ENCODE measurements at places on chromosomes 16 and 17. TPM values are rescaled to one million over a fixed set of nuclear protein-coding genes. Genes with fewer than 3 reads are reported as not detected.

- no peak for DNase-seq
Observed at GRCh38 chr17:49482144-49482817, 12.8 kb upstream of the NGFR start.

GRCh38 chr16:9039210-9039609, 52.2 kb upstream of the HAPSTR1 start:
- no peak for DNase-seq

- no peak for DNase-seq
Observed at GRCh38 chr17:40230670-40231069, 11.6 kb downstream of the WIPF2 start.

DNA sequence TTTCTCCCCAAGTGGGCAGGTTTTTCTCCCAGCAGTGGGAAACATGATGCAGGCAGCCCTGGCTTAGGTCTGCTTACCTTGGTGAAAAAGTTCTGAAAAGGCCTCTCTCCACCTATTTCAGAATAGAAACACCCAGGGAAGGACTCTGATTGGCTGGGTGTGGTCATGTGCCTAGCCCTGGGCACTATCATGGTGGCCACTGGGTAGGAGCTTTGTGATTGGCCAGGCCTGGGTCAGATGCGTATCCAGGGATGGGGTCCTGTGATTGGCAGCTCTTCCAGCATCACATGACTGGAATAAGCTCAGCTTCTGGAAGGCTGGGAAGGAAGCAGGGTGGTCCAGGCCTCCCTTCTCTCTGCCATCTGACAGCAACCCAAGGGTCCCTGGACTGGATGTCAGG, 53.5 kb downstream of the ZDHHC7 start:
- DNase-seq, result no peak

DNA sequence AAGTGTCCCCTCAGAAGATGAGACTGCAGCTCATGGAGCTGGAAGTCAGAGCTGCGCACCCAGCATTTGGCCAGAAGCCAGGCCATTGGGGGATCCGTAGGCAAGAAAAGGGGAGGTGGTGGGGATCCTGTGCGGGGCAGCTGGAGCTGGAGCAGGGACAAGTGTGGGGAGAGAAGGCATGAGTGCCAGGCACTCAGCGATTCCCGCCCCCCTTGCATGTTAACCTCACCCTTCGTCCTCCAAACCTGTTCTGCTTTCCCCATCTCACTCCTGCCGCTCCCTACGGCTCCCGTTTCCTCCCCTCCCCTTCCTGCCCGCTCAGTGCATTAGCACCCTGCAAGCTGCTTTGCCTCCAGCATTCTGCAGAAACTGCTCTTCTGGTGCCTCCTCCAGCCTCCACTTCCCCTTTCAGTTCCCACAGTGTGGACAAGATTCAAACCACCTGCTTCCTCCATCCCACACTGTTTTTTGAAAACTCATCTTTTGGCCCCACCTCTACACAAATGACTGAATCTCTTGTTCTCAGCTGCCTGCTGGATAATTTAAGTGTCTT, 5.6 kb downstream of the ALOX15 start:
- no peak for DNase-seq

- no peak for DNase-seq
Observed at GRCh38 chr16:17019366-17019765, 451.4 kb downstream of the XYLT1 start.

DNA sequence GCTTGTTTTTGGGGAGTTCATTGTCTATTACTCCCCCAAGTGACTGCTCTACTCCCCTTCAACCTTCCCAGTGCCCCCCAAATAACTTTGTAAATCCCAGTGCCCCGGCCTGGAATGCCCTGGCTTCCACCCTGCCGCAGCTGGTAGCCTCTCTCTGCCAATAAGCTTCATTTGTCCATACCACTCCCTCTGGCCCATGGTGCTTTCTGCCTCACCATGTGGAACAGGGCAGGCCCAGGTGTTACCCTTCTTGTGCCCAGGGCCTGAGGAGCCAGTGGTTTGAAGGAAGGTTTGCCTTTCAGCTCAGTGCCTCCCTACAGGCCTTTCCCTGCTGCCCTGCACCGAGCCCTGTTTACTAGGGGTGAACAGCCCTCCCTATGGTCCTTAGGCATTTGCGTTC, 134.2 kb downstream of the AATF start:
- DNase-seq, result no peak

- DNase-seq, result no peak
Observed at GRCh38 chr17:37461668-37462067, 28.0 kb upstream of the DUSP14 start.

DNA sequence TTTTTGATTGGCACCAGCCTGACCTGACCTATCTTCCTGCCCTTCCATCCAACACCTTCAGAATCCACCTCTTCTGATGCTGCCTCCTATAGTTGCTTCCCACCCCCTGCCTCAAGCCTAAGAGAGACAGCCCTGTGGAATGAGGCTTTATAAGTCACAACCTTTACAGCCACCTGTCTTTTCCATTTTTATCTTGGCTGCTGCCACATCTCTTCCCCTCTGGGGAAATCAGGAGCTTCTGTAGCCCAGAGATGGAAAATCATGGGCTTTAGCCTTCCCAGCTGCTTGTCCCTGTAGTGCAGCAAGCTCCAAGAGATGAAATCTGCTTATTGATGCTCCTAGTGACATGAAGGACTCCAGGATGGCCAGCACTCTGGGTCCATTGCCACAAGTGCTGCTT, 18.7 kb downstream of the PHAF1 start:
- no peak for DNase-seq

GRCh38 chr17:42997984-42998938, at the start of gene RPL27:
Gene RPL27, plus strand, starts transcription at chr17:42998419. Its CDS starts 332 bp downstream, at chr17:42998751.
- peak; percentile 93 for DNase-seq

DNA sequence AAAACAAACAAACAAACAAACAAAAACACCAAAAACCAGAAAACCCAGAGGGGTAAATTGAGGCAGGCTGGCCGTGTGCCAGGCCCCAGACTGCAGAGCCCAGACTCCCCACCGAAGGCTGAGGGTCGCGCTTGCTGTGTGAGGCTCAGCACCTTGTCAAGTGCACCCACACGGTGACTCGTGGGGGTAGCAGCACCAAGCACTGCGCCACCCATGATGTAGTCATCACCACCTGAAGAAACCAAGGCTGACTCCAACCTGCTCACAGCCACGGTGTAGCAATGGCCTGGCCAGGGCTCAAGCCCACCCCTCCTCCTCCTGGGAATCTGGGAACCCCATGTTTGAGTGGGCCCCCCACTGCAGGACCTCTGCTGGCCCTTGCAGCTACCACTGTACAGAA, 11.9 kb downstream of the MCRIP1 start:
- no peak for DNase-seq

- DNase-seq, result no peak
Observed at GRCh38 chr17:74045608-74046280, 157.7 kb upstream of the RPL38 start.

DNA sequence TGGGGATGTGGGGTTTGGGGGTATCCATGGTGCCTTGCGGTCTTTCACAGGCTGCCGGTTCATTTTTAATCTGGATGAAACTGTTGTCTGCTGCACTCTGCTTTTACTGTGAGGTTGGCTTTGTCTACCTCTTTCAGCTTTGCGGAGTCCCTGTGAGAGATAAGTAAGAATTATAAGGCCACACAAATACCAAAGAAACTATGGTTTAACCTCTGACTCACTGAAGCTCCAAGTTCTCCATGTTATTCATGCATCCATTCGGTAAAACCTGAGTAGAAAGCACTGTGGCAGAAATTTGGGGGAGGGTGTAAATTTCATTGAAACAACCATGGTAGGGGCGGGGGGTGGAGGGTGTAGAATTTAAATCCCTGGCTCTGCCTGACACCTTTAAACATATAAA, 30.5 kb downstream of the KIAA0753 start:
- DNase-seq, result no peak

DNA sequence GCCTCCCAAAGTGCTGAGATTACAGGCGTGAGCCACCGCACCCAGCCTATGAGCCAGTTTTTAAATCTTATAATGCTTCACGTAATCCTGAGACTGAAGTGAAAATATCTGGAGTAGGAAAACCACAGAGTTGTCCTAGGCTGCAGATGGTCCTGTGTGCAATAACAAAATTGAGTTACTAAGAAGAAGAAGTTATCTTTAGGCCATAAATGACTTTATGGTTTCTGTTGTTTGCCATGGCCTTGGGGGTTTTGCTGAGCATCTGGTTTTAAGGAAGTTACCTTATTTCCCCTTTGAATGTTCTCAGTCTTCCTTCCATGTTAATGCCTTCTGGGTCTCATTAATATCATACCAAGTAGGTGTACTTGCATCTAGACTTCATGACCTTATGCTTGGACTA, 16.5 kb downstream of the NMT1 start:
- no peak for DNase-seq

GRCh38 chr16:83728492-83728891, 79.3 kb upstream of the HSBP1 start:
- DNase-seq, result no peak

DNA sequence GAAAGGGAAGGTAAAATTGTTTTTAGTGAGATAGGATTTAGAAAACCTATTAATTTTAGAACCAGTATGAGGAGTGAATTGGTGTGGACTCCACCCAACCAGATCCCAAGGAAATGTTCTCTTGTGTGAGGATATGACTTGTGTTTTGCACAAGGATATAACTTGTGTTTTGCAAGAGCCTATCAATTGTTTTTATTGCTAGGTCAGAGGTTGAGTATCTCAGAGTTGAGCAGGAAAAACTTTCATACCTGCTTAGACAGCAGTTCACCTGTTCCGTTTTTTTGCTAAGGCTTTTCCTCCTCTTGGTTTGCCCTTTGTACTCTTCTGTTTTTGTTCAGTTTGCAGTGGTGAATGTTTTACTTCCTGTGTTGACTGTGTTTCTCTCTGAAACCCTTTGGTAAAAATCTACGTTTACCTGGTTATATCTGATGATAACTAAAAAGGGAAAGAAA, 5.1 kb downstream of the NBR1 start:
- no peak for DNase-seq

DNA sequence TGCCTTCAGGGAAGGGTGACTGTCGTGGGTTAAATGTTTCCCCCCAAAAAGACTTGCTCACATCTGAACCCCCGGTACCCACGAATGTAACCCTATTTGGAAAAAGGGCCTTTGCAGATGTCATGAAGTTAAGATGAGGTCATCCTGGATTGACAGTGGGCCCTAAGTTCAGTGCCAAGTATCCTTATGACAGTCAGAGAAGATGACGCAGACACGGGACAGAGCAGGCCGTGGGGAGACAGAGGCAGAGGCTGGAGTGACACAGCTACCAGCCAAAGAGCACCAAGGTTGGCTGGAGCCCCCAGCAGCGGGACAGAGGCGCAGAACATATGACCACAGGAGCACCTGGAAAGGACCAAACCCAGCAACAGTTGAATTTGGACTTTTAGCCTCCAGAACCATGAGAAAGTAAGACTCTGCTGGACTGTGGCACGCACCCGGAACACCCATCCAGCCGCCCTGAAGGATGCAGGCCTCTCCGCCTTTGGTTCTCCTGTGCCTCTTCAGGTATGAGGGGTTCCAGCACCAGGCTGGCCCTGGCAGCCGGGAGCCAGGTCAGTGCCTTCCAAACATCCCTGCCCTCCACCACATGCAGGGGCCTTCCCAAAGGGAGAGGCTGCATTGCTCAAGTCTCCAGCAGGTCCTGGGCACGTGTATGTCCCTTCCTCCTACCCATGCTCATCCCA, 104.0 kb downstream of the FOXL1 start:
- no peak for DNase-seq

- no peak for DNase-seq
Observed at GRCh38 chr17:9247401-9247938, 226.2 kb downstream of the NTN1 start.

DNA sequence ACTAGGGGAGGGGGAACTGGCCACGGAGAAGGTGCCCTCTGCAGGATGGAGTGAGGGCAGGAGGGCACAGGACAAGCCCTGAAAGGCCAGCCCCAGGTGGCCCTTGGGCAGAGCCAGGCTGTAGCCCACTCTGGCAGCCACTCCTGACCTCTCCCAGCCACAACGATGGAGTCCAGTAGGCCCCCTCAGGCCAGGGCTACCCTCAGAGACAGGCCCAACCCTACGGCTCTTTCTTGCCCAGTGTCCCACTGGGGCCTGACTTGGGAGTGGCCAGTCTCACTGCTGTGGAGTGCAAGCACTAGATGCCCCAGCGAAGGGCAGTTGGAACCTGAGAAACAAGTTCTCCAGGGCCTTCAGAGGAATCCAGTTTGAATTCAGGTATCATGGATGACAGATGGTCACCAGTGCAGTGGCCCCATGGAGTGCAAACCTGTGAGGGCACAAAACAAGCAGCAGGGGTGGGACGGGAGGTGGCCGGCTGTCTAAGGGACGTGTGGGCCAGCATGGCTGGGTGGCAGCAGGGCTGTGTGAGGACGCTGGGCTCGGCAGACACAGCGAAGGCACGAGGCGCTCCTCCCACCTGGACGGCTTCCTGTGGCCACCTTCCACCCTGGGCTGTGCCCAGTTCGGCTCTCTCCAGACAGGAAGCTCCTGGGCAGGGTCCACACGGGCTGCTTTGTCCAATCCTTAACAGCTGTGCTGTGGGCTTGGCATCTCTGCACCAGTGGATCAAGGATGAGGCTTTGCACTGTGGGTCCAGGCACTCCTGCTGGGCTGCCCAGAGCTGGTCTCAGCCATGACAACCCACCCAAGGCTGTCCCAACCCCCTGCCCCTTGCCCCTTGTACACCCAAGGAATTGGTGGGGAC, 72.1 kb downstream of the AMFR start:
- DNase-seq, result no peak

DNA sequence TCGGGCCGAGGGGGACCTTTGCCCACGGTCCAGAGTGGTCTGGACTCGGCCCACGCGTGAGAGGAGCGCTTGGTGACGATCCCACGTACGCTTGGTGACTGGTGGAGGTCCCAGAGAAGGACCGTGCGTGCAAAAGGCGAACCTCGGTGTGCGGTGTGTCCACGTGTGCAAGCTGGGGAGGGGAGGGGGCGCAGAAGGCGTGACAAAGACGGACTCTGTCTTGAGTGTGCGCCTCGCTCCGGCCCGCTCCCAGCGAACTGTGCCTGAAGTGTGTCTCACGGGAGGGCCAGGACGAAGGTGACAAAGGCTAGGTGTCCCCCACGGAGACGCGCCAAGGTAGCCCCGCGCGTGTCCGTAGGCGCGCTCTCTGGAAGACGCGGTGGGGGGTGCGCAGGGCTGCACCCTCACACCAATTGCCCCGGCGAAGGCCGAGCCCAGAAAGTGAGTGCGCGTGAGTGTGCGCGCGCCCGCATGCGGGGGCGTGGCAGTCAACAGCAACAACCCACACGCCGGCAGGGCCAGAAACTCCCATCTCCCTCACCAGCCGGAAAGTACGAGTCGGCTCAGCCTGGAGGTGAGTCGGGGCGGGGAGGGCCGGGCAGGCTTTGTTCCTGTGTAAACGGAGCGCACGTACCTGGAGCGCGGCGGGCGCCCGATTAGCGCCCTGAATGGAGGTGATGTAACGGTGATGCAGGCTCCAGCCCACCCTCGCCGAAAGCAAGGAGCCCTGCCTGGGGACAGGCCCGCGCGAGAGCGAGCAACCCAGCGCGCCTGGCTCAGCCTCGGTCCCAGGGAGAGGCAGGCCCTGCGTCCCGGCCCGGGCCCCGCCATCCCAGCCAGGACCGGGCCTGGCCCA, at the start of gene GPRC5C:
TSS of gene GPRC5C (plus strand) at position 521 of the 856 bp plus-strand sequence. CDS start 7,689 bp downstream, outside the sequence.
- DNase-seq, result peak; percentile 59

Gene EPOP
- 31.3 TPM for total RNA-seq

Gene TPSAB1
- 0.77 TPM for total RNA-seq

Gene CNGB1
- not detected for total RNA-seq

Gene TBC1D28
- not detected for total RNA-seq

Gene EVPL
- total RNA-seq, result 0.34 TPM

Gene TP53TG3F
- total RNA-seq, result not detected

Gene KCNJ2
- 0.05 TPM for total RNA-seq

Gene SLFN11
- 64.6 TPM for total RNA-seq

Gene CACNG4
- total RNA-seq, result not detected

Data from activated naive CD4-positive, alpha-beta T cell treated with anti-CD3 and anti-CD28 coated beads, Interleukin-2, amount 50 U/mL, for 72 hours (primary cell).